Posterior vena cava (tissue), 2 donors: ENCODE measurements at places on chromosomes 16 and 17. TPM values are rescaled to one million over a fixed set of nuclear protein-coding genes. Genes with fewer than 3 reads are reported as not detected.
A peak's percentile ranks its signal among the peaks of the same experiment; 100 is the strongest.

DNA sequence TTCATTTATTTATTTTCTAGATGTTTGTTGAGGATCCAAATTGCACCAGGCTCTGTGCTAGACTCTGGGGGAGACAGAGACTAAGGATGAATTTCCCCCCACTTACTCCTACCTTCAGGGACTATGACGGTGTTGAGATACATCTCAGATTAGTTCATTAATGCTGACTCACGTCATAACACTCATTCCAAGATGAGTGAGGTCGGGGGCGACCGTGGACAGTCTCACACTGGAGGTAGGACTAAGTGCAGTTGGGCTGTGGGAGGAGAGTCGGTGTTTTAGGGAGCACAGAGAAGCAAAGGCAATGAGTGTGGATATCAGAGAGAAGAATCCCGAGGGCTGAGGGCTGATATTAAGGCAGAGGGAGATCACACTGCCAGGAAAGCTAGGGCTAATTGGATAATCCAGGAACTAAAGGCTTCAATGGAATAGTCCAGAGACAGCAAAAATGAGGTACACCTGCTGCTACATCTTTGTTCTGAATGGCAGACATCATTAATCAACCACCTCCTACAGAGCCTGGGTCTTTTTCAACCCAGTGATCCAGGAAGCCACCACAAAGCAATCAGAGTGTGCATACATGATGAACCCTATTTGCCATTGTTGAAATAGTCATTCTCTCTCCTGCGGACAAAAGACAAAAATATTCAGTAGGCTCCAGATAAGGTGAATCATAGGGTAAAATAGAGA, 38.6 kb upstream of the CACNG4 start:
- DNase-seq, result peak; percentile 10

DNA sequence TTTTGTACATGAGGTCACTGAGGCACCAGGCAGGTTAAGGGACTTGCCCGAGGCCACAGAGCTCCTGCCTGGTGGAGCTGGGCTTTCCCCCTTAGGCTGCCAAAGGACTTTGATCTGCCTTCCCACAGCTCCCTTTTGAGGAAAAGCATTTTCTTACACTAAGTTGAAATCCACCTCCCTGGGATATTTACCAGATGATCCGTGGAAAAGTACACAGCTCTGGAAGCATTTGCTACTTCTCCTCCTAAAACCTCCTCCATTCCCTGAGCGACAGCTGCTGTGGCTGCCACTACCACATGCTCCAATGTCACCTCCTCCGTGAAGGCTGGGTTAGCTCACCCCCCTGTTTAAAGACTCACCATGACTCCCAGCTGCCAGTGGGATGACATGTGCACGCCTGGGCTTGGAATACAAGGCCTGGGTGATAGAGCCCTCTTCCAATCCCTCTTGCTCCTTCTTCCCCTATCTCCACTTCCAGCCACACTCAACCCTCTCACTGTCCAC, 1.2 kb upstream of the MPRIP start:
- DNase-seq, result peak; percentile 62

DNA sequence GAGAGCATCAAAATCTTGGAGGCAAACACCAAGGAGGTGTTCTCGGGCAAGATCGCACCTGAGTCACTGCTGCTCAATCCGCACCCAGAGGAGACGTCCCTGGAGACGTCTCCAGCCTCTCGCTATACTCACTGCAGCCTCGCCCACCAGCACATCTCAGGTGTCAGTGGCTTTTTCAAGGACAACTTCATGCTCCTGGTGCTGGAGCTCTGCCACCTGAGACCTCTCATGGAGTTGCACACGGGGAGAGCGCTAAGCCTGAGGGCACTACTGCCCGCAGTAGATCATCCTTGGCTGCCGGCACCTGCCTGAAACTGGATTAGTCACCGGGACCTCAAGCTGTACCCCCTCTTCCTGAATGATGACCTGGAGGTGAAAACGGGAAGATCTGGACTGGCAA, 2.6 kb upstream of the MBTPS1 start:
- DNase-seq, result peak; percentile 60

DNA sequence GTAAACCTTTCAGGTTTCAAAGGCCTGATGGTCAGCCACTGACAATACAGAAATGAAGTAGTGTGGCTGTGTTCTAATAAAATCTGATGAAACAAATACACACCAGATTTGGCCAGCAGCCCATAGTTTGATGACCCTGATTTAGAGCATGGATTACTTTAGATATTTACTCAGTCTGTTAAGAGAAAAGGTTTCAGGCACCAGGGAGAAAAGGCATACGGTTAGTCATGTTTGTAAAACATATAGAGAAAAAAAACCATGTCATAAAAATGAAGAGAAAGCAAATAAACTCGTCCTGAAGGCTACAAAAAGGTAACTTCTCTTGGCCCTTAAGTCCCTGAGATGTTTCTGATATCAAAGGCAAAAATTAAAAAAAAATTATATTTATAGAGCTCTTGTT, 112.1 kb downstream of the ADAMTS18 start:
- no peak for DNase-seq

GRCh38 chr16:49775018-49775417, 80.9 kb downstream of the ZNF423 start:
- no peak for DNase-seq

GRCh38 chr17:61254904-61255303, 144.7 kb upstream of the TBX2 start:
- DNase-seq, result no peak

GRCh38 chr16:4110680-4111079, 5.6 kb downstream of the ADCY9 start:
- DNase-seq, result no peak

DNA sequence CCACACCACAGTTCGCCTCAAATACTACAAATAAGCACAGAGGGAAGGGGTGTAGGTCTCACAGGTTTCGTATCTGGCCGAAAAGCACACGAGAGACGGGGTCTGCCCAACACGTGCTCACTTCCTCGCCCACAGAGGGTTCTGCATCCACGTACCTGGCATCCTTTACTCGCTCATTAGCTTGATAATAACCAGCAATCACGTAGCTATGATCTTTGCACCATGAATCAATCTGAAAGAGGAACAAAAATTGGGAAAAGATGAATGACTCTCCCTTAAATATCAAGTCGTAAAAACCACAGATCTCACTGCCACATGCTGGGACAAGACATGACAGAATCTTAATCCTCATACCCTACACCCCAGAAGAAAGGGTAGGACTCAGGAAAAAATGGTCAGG, 10.5 kb downstream of the EMC8 start:
- DNase-seq, result no peak

DNA sequence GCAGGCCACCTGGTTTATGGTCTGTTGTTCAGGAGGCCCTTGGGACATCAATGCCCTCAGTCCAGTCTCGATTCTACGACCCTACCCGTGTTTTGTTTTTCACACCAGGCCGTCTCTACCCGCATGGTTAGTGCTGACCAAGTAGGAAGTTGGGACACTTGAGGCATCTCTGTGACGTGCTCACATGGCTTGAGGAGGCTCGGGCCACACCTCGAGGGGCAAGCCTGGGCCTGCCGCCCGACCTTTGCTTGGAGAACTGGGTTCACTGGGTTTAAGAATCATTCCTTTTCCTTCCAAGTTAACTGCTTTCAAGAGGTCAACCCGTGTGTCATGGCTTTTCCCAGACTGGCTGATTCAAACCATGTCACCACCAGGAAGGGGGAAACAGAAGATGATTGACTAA, 86.8 kb downstream of the CMIP start:
- DNase-seq, result peak; percentile 62

- DNase-seq, result no peak
Observed at GRCh38 chr17:80970044-80970761, 21.4 kb upstream of the CHMP6 start.

GRCh38 chr16:17775061-17775460, 304.3 kb upstream of the XYLT1 start:
- no peak for DNase-seq

DNA sequence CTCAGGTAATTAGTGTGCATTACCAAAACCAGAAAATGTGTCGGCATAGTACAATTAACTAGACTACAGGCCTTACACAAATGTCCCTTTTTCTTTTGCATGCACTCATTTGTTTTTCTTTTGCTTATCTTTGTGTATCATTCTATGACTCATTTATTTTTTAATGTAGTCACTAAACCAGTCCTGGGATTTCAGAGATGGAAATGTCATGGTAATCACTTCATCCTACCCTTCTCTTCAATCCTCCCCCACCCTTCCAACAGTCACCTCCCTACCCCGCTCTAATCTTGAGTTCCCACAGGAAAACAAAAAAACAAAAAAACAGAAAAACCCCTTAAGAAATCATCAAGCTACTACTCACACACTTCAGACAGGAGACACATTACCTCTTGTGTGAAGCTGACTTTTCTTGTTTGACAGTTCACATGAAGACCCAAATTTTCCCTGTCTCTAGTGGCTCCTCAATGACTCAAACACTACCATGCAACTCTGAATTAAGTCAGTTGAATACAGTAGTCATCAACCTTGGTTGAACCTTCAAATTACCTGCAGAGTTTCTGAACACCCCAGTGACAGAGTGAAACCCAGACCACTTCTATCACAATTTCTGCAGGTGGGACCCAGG, 242.4 kb upstream of the SALL1 start:
- DNase-seq, result no peak

GRCh38 chr16:57513371-57514102, 22.8 kb downstream of the CCDC102A start:
- peak; percentile 79 for DNase-seq

GRCh38 chr16:17828012-17828411, 357.3 kb upstream of the XYLT1 start:
- no peak for DNase-seq

- no peak for DNase-seq
Observed at GRCh38 chr16:17628983-17629382, 158.2 kb upstream of the XYLT1 start.

DNA sequence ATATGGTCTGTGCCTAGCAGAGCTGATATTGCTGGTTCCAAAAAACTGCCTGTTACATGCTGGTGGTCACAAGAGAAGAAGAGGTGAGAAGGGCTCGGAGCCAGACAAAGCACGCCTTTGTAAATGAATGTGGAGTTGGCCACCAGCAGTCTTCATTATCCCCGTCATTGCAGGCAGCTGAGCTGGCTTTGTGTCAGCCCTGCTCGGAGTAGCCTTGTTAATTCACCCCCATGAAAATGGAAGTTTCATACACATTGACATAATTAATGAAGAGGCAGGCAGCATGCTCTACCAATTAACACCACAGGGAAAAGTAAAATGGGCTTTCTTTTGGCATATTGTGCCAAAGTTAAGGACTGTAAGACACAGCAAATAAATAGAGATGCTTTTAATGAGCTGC, 113.7 kb upstream of the RBFOX1 start:
- no peak for DNase-seq

GRCh38 chr16:85136702-85137322, 24.5 kb upstream of the CIBAR2 start:
- no peak for DNase-seq

DNA sequence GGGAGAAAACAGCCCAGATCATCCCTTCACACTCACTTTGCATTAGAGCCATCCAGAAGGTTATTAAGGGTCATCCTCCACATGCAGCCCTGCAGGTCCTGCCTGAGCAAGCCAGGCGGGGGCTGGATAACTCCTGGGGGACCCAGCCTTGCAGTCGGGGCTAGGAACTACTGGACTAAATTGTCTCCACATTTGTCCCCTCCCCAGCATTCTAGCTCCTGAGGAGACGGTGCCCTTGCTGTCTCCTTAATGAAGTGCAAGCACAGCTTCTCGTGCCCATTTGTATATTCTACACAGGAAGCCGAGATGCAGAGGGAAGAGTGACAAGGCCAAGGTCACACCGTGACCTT, 185.2 kb downstream of the C16orf95 start:
- DNase-seq, result peak; percentile 69

DNA sequence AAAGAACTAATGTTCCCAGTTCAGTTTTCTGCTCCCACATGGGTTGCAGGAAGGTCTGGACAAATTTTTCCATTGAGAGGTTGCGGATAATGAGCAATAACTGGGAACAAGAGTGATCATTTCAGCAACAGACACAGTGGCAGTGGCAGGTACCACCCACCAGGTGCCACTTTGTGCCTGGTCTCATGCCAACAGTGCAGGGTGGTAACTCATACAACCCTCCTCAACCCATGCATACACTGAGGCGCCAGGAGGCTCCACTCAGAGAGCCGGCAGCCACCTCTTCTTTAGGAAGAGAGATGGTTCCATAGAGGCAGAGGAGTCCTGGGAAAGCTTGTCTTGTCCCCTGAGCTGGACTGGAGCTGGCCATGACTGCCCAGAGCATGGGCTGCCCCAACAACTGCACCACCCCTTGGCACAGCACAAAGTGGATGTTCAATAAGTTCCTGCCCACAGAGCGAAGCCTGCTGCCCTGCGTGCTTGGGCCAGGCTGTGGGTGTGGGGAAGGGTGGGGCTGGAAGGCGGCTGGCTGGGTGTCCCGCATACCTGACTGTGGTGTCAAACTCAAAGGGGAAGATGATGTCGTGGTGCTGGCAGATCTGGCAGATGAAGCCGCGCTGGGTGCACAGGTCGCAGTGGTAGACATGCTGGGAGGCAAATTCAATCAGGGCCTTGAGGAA, 6.4 kb upstream of the ARHGAP27 start:
- DNase-seq, result peak; percentile 65

- no peak for DNase-seq
Observed at GRCh38 chr17:60094754-60095153, 16.0 kb upstream of the HEATR6 start.

GRCh38 chr17:65750166-65750565, 188.7 kb upstream of the AXIN2 start:
- no peak for DNase-seq

DNA sequence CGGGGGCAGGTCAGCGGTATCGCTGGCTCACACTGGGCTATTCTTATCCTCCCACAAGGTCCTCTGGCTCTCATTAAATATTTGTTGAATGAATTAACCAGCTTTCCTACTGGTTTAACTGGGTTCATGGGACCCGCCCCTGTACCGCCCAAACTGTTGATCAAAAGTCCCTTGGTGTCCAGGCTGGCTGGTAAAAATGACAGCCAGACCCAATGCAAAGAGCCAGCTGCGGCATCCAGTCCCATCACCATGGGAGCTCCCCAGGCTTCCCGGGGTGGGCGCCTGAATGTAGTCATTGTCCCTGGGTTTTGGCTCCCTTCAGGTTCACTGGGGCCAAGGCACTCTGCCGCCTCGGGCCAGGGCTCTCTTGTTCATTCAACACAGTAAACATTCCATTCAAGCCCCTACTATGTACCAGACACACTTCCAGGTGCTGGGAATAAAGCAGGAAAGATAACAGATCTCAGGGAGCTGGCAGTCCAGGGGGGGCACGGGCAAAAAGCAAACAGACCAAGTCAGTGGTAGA, 11.7 kb upstream of the ATP2C2 start:
- no peak for DNase-seq

- no peak for DNase-seq
Observed at GRCh38 chr17:19482576-19482975, 51.1 kb upstream of the SLC47A1 start.

IRF8 gene
- 6.3 TPM for total RNA-seq

CSH1 gene
- not detected for total RNA-seq

LRRC37A gene
- total RNA-seq, result 1.7 TPM

ITPRIPL2 gene
- total RNA-seq, result 106 TPM

SPN gene
- 3.7 TPM for total RNA-seq

RAB40C gene
- total RNA-seq, result 13.0 TPM

TBX2 gene
- 11.2 TPM for total RNA-seq

ARL5C gene
- total RNA-seq, result not detected

KSR1 gene
- total RNA-seq, result 35.5 TPM

PARD6A gene
- 4.6 TPM for total RNA-seq

CACNG3 gene
- total RNA-seq, result not detected

TBC1D3K gene
- total RNA-seq, result not detected
